ENCODE measurements at places on chromosomes 1 and 21. TPM values are rescaled to one million over a fixed set of nuclear protein-coding genes. Genes with fewer than 3 reads are reported as not detected.

DNA sequence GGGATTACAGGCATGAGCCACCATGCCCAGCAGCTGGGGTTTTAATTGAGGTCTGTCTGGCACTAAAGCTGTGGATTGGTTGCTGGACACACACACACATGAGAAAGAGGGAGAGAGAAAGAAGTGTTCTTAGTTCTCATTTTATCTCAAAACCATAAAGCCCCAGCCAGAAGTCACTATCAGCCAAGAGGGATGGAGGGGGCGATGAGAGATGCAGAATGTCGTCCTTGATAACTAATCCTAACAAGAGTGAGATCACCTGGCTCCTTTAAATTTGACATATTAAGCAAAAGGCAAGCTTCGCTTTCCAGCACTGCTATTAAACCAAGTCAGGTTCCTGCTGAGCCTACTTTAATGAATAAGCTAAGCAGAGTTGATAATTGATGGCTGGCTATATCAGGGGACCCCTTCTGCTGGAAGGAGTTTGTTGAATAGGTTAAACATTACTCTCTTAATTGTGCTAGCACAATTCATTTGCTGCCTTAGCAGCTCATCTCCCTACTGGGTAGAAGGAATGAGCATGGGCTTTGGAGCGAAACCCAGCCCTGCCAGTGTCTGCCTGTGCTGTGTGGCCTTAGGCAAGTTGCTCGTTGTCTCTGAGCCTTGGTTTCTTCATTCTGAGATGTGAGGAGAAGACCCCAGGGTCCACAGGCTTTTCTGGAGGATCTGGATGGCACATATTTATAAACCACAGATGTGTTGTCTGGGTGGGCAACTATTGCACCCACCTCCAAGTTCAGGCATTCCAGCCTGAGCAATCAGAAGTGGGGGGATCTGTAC lies 50.8 kb downstream of the ALPL start:
- no peaks in the 10 kb centered on the region for H3K36me3 ChIP-seq
- no peak for DNase-seq
- no peaks in the 10 kb centered on the region for H3K4me1 ChIP-seq
- no peak overlapping the region for H3K27ac ChIP-seq
- no peaks in the 10 kb centered on the region for H3K27me3 ChIP-seq

PTGFRN gene
- total RNA-seq: 1.2 TPM

CFAP141 gene
- not detected for total RNA-seq

- no peak for DNase-seq
- no peak overlapping the region for H3K27ac ChIP-seq
- H3K36me3 ChIP-seq: no peaks in the 10 kb centered on the region
- no peaks in the 10 kb centered on the region for H3K27me3 ChIP-seq
Observed at GRCh38 chr1:238892612-238893011, 493.8 kb upstream of the CHRM3 start.

ZNF648 gene
- not detected for total RNA-seq

DENND4B gene
- 209 TPM for total RNA-seq

DNA sequence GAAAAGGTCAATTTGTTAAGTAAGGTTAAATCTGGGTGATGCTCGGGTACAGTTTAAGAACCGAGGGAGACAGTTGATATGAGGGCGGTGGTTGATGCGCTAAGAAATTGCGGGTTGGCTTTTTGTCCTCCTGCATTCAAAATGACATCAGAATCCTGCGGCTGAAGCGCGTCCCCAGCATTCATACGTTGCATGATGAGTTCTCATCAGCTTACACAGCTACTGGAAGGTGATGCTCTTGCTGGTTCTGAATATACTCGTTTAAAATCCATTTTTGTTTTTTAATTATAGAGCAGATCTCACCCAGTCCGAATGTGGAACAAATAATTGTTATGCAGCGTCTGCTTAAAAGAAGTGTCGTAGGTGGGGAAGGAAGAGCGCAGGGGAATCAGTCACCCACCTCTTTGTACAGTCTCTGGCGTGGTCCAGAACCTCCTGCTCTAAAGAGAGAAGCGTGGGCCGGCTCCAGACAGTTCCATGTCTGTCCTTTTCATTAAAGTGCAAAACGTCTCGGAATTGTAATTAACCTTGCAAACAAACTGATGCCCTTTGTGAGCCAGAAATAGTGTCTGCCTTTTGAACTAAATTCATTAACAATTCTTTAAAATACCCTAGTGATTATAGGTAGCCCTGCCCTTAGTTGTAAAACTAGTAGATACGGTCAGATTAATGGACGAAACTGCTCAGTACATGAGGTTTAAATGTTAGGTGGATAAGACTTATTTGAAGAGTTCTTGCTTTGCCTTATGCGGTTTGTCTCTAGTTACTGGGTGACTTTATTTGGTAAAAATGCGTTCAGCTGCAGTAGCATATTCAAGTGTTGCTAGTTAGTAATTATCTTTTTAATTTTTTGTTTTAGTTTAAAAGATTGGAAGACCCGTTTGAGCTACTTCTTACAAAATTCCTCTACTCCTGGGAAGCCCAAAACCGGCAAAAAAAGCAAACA lies 741 bp downstream of the RGS2 start:
- H3K4me3 ChIP-seq: peak overlapping the region; percentile 91
- no peaks in the 10 kb centered on the region for H3K36me3 ChIP-seq
- peak overlapping the region; percentile 76 for H3K27ac ChIP-seq
- no peak for DNase-seq
- H3K4me1 ChIP-seq: peaks cover 27% of the 10 kb centered on the region
- no peaks in the 10 kb centered on the region for H3K27me3 ChIP-seq

LCE3D gene
- total RNA-seq: not detected

- peaks cover 61% of the 10 kb centered on the region for H3K4me1 ChIP-seq
- no peaks in the 10 kb centered on the region for H3K27me3 ChIP-seq
- H3K36me3 ChIP-seq: no peaks in the 10 kb centered on the region
- peak overlapping the region; percentile 41 for H3K27ac ChIP-seq
- H3K4me3 ChIP-seq: peak overlapping the region; percentile 57
- peak; percentile 42 for DNase-seq
Observed at GRCh38 chr21:33383056-33383888, 19.9 kb upstream of the IFNGR2 start.

DNA sequence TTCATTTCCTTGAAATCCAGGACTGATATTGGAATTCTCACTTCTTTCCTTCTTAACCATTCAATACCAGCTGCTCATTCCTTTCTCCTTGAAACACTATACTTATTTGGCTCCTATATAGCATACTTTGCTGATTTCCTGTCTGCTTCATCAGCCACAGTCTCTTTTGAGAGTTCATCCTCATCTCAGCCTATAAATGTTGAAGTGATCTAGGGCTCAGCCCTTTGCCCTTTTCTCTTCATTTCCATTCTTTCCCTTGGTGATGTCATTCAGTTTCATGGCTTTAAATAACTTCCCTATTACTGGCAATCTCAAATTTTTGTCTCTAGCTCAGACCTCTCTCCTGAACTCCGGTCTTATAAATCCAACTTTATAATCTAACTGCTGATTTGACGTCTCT lies 24.1 kb upstream of the RABGAP1L start:
- DNase-seq: no peak
- no peak overlapping the region for H3K27ac ChIP-seq
- H3K27me3 ChIP-seq: no peaks in the 10 kb centered on the region
- H3K36me3 ChIP-seq: no peaks in the 10 kb centered on the region
- no peaks in the 10 kb centered on the region for H3K4me1 ChIP-seq

DNA sequence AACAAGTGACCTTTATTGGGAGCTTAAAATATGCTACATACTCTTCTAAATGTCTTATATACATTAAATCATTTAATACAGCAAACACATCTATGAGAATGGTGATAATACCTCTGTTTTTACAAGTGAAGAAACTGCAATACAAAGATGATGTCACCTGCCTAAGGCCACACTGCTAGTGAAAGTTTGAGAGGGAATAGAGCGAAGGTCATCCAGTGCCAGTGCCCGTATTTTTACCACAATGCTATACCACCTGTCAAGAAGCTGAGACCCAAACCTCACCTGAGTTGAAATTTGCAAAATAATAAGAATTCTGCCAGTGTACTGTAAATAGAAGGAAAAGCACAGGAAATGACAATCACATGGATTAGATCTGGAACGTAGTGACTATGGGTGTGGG lies 200.4 kb upstream of the TMPRSS15 start:
- H3K4me3 ChIP-seq: no peak overlapping the region
- H3K4me1 ChIP-seq: no peaks in the 10 kb centered on the region
- H3K36me3 ChIP-seq: no peaks in the 10 kb centered on the region

DNA sequence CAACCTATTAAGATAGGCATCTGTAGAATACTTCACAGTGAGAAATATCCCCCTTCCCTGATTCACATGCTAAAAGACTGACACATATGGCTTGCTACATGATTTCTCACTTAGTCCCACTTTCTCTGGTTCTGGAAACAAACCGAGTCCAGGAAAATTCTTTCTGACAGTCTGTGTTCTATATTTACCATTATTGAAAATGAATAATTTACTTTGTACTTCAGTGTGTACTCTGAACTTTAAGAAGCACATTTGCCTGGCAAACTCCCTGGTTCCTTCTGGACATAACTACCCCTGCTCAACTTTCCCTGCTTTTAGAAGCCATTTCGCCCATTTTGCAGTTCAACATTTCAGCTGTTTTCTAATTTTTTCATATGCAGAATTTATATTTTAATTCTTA lies 53.6 kb downstream of the APCS start:
- no peak for DNase-seq
- no peaks in the 10 kb centered on the region for H3K27me3 ChIP-seq
- no peak overlapping the region for H3K4me3 ChIP-seq
- H3K36me3 ChIP-seq: no peaks in the 10 kb centered on the region
- H3K27ac ChIP-seq: no peak overlapping the region
- no peaks in the 10 kb centered on the region for H3K4me1 ChIP-seq

DNA sequence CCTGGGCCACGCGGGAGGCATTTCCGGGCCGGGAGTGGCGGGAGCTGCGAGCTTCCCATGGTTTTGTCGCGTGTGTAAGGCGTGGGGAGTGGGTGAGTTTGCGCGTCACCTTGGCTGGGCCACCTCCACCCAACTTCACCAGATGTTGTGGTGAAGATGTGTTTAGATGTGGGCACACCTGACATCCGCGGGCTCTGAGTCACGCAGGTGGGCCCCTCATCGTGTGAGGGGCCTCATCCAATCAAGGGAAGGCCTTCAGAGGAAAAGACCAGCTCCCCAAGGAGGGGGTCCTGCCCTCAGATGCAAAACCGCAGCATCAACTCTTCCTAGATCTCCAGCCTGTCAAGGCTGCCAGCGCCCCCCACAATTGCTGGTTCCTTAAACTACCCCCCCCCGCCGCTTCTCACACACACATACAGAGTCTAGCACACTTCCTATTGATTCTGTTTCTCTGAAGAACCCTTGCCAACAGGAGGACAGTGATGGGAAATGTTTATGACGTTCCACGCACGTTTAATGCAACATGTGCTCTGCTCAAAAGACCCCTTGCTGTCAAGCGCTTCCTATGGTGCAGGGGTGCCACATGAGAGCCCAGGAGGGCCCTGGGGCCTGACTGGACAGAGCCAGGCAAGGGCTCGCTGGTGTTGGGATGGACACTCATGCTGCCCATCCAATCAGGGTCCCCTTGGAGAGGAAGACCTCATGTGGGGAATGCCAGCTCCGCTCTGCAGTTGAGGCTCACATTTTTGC lies 11.9 kb downstream of the ACTRT2 start:
- H3K36me3 ChIP-seq: no peaks in the 10 kb centered on the region
- peak overlapping the region; percentile 49 for H3K27ac ChIP-seq

- no peak overlapping the region for H3K4me3 ChIP-seq
- no peaks in the 10 kb centered on the region for H3K4me1 ChIP-seq
- H3K27ac ChIP-seq: no peak overlapping the region
- no peak for DNase-seq
- H3K36me3 ChIP-seq: peaks cover 17% of the 10 kb centered on the region
- no peaks in the 10 kb centered on the region for H3K27me3 ChIP-seq
Observed at GRCh38 chr1:46699666-46700065, 19.2 kb downstream of the EFCAB14 start.

FCGR2B gene
- 2.2 TPM for total RNA-seq

- peak overlapping the region; percentile 91 for H3K4me3 ChIP-seq
Observed at GRCh38 chr1:162560303-162561036, 1.1 kb upstream of the UAP1 start.

CD84 gene
- total RNA-seq: 33.4 TPM

GRCh38 chr1:26171084-26172072 lies at the start of gene ZNF593OS:
ZNF593OS (minus strand) TSS chr1:26171832; CDS start chr1:26171661, 171 bp downstream.
- peak within 1 kb of the TSS; percentile 86 for H3K27ac ChIP-seq
- H3K27me3 ChIP-seq: no peaks in the 10 kb centered on the region
- peaks cover 7% of the 10 kb centered on the region for H3K4me1 ChIP-seq
- H3K4me3 ChIP-seq: peak within 1 kb of the TSS; percentile 72

SMPDL3B gene
- not detected for total RNA-seq

All from naive thymus-derived CD4-positive, alpha-beta T cell (primary cell).